Mesangial cell (primary cell): ENCODE measurements at places on chromosomes 5 and 9. TPM values are rescaled to one million over a fixed set of nuclear protein-coding genes. Genes with fewer than 3 reads are reported as not detected.

TMEM252 gene
- not detected in 2 replicates for total RNA-seq

ABO gene
- total RNA-seq, result 1.1 TPM in 1 of 2 replicates, not detected in the other

SNX18 gene
- total RNA-seq, result 23.1 and 37.1 TPM in 2 replicates

PTGES gene
- total RNA-seq, result 5.1 and 52.4 TPM in 2 replicates

GRM6 gene
- total RNA-seq, result not detected in 2 replicates

PRDM9 gene
- not detected in 2 replicates for total RNA-seq

WNK2 gene
- total RNA-seq, result 0.13 and 0.33 TPM in 2 replicates

ARSK gene
- total RNA-seq, result 6.5 and 7.7 TPM in 2 replicates

TOMM5 gene
- 98.8 and 198 TPM in 2 replicates for total RNA-seq

SLC25A2 gene
- 0.63 TPM in 1 of 2 replicates, not detected in the other for total RNA-seq

ROPN1L gene
- total RNA-seq, result 0.25 and 0.49 TPM in 2 replicates

LARP1 gene
- 114 and 130 TPM in 2 replicates for total RNA-seq

OBP2B gene
- not detected in 2 replicates for total RNA-seq

CNTFR gene
- not detected in 2 replicates for total RNA-seq

BTNL8 gene
- not detected in 2 replicates for total RNA-seq

BARX1 gene
- total RNA-seq, result not detected in 2 replicates
